ENCODE measurements at places on chromosomes 3 and 15. TPM values are rescaled to one million over a fixed set of nuclear protein-coding genes. Genes with fewer than 3 reads are reported as not detected.
A peak's percentile ranks its signal among the peaks of the same experiment; 100 is the strongest.

DNA sequence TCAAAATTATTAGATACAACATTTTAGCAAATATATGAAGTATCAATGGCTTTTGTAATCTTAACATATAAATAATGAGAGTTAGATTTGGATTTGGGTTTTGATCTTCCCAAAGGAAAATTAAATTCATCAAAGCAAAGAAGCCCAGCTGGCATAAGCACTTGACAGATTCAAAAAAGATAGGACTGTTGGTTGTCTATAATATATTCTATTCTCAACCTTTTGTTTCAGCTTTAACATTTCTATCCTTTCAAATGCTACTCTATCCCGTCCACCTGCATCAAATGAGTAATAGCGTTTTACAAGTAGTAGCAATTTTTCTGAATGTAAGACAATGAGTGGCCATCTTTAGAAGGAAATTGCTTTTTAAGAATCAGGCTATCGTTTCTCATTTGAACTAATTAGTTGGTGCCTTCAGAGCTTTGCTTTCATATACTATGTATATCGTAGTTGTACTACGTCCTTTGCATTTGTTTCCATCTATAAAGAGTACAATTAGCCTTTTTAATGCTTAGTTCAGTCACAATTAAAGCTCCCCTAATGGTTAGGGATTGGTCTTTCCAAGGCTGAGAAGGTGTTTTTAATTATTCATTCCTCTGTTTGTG is 278.0 kb downstream of the UBE2E2 start:
- no peak for DNase-seq

GRCh38 chr3:65170390-65171042 is 482.7 kb upstream of the ADAMTS9 start:
- DNase-seq, result peak; percentile 51

DNA sequence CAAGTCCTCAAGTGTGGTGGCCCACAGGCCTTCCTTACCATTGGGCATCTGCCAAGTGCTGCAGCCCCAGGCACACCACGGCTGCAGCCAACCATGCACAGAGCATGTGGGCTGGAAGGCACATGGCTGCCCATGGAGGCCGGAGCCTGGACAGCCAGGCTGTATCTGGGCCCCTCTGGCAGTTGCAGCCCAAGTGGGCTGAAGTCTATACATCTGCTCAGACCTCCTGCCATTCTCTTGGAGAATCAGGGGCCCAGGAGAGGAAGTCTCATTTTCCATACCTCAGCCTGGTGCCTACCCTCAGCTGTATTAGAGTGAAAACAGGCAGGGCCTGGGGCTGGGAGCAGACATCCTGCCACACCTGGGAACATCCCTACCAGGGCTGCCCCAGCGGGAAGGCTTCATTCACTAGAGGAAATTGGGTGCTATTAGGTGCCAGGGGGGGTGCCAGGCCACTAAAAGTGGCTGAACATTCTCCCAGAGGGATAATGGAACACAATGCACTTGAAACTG is 48.0 kb upstream of the SLCO2A1 start:
- peak; percentile 75 for DNase-seq

- peak; percentile 56 for DNase-seq
Observed at GRCh38 chr3:99503350-99503749, 135.0 kb upstream of the COL8A1 start.

- DNase-seq, result no peak
Observed at GRCh38 chr3:161946443-161946960, 449.9 kb downstream of the OTOL1 start.

- DNase-seq, result peak; percentile 92
Observed at GRCh38 chr15:50066202-50066601, 52.8 kb downstream of the ATP8B4 start.

DNA sequence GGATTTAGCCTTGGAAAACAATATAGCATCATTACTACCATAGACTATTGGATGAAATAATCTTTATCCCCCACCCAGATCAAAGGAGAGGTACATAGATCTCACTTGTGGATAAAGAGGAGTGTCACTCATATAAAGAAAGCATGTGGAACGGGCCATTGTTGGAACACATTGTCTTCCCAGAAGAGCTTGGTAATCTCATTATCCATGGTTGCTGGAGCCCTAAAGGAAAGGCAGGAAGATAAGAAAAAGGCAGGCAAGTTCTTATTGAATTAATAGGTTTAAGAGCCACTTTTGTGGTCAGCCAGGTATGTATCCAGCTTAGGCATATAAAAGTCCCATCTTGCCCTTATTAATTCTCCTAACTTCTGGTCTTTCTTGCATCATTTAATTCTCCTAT is 659.1 kb downstream of the GRM7 start:
- no peak for DNase-seq

- DNase-seq, result no peak
Observed at GRCh38 chr15:45050587-45050986, 27.6 kb downstream of the SORD start.

Gene TMCO5A
- total RNA-seq, result not detected

Gene COLQ
- total RNA-seq, result 0.12 TPM

Gene CNTN3
- not detected for total RNA-seq

GRCh38 chr3:194686414-194686815 is 732 bp downstream of the FAM43A start:
- no peak for DNase-seq

- no peak for DNase-seq
Observed at GRCh38 chr3:13065727-13066126, 7.5 kb downstream of the IQSEC1 start.

DNA sequence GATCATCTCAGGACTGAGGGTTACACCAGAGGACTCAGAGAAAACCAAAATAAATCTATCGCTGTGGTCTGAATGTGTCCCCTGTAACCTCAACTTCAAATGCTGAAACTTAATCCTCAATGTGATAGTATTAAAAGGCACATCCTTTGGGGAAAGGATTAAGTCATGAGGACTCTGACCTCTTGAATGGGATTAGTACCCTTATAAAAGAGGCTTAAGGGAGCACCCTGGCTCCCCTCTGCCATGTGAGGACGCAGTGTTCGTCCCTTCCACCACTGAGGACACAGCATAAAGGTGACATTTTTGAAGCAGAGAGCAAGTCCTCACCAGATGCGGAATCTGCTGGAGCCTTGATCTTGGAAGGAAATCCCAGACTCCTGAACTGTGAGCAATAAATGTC is 39.5 kb downstream of the SRPRB start:
- no peak for DNase-seq

Gene C3orf49
- total RNA-seq, result not detected

GRCh38 chr3:71438904-71439303 is 144.6 kb downstream of the FOXP1 start:
- no peak for DNase-seq

DNA sequence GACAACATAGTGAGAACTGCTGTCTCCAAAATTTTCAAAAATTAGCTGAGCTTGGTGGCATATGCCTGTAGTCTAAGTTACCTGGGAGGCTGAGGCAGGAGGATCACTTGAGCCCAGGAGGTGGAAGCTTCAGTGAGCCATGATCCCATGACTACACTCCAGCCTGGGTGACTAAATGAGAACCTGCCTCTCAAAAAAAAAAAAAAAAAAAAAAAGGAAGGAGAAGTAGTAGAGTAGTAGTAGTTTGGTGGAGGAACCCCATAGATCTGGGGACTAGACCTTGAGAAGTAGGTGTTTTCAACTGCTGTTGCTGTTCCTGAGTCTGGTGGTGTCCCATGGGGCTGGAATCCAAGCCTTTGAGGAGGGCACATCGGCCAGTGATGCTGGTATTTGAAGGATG is 38.4 kb upstream of the UBE2E2 start:
- DNase-seq, result no peak

GRCh38 chr15:32120577-32121383 is 90.5 kb downstream of the CHRNA7 start:
- DNase-seq, result no peak

- no peak for DNase-seq
Observed at GRCh38 chr3:152094406-152094805, 174.3 kb upstream of the MBNL1 start.

DNA sequence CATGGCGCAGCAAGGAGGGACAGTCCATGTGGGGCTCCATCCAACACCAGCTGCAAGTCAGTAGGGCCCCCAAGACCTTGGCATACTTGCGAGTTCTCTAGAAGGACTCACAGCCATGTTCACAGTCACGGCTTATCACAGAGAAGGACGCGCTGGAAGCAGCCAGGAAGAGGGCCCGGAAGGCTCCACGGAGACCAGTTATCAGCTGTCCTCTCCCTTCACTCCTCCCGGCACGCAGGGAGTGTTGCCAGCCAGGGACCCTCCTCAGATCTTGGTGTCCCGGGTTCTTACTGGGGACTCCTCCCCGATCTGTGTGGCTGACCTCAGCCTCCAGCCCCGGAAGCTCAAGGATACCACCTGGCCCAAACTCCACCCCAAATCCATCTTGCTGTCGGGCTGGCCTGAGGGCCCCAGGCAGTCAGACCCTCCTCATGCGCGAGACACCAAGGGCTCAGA is 68.0 kb downstream of the SLTM start:
- DNase-seq, result no peak

- no peak for DNase-seq
Observed at GRCh38 chr3:153274561-153274960, 112.5 kb downstream of the RAP2B start.

Gene COL8A1
- total RNA-seq, result 225 TPM

DNA sequence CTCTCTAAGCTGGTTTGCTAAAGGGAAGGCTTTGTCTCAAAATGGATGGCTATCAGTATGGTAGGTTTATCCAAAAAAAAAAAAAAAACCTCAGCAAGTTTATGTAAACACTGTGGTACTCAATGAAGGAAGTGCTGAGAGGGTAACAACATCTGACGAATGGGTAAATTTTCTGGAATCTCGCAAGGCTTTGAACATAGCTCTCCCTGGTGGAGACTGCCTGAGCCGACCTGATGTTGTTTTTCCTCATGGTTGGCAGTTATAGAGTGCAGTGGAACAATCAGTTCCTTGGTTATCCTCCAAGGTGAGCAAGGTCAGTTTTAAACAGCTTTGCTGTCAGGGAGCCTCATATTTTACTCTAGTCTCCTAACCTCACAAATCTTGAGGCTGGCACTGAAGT is 94.6 kb downstream of the ZPLD1 start:
- peak; percentile 73 for DNase-seq

DNA sequence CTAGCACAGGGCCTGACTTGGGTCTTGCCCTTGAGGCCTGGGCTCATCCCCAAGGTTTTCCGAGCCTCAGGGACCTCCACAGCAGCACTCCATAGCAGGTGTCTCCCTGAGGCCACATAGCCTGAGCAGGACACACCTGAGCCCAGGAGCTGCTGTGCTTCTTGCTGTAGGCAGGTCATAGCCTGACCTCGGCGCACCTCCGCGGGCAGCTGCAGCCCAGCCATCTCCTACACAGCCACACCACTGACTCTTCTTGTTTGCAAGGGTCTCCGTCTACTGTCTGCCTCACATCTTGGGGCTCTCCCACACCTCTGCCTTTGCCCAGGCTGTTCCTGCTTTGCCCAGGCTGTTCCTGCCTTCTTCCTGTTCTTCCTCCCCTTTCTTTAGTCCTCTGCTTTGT is 224.8 kb downstream of the SLCO3A1 start:
- no peak for DNase-seq

GRCh38 chr3:14403619-14404155 is 1.3 kb downstream of the SLC6A6 start:
- DNase-seq, result peak; percentile 57

Gene ZNF660
- total RNA-seq, result 0.64 TPM

- no peak for DNase-seq
Observed at GRCh38 chr15:30990036-30990435, 1.4 kb downstream of the MTMR10 start.

DNA sequence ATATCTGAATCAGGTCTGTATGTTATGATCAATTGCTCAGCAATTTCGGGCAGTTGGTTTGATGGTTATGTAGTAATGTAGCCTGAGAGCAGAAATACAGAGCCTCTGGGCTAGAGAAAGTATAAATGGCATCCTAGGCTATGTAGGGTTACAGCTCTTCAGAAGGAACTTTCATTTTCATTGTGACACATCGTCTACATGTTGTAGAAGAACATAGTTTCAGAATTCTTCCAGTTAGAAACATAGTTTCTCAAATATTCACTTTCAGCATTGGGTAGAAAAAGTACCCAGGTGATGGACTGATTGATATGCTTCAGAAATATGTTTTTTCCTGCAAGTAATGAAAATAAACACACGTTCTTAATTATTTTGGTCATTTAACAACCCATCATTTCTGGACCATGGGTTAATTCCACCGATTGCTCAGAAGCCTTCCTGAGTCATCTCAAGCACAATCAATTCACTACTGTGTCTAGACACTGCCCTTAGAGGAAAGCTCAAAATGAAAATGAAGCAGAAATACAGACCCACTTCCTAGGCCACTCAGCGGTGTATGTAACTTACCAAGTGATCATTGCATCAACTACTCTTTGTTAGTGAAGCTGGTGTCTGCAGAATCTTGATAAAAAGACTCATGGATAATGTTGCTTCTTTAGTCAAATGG is 88.8 kb upstream of the TSEN2 start:
- peak; percentile 43 for DNase-seq

DNA sequence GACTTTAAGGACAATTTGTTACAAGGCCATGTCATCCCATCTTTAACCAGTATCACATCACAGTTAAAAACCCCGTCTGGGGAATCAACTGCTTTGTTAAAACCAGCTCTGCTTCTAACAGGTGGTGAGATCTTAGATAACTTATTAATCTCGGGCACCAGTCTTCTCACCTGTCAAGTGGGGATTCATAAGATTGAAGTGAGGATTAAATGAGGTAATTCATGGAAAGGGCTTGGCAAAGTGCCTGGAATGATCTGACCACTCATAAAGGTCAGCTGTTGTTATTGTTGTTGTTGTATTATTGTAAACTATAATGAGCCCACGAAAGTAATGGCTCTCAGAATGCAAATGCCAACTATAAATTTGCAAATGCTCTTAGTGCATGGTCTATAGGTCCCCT is 30.1 kb upstream of the SLC24A5 start:
- DNase-seq, result no peak

GRCh38 chr3:150545419-150546225 is 674 bp downstream of the SERP1 start:
- peak; percentile 41 for DNase-seq

Gene FETUB
- total RNA-seq, result not detected

DNA sequence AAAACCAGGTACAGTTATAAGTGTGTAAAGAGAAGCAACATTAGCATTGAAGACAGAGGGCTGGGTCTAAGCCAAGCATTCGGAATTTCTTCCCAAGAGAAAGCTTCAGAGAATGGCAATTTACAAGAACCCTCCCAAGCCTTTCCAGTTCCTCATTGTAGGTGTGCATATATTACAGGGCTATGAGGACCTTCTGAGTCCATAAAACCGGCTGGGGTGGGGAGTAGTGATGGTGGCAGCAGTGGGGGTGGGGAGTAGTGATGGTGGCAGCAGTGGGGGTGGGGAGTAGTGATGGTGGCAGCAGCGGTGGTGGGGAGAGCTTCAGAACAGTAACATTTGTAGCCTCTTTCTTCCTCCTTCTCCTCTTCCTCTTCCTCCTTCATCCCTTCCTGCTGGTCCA is 368.7 kb upstream of the UMPS start:
- DNase-seq, result no peak

GRCh38 chr15:46300716-46301115 is 665.9 kb downstream of the SQOR start:
- DNase-seq, result no peak

Gene TGM4
- not detected for total RNA-seq

Gene CTXND1
- not detected for total RNA-seq

Gene SI
- not detected for total RNA-seq
